Glutamatergic neuron (in vitro differentiated cells): ENCODE measurements at places on chromosomes 11 and 22. TPM values are rescaled to one million over a fixed set of nuclear protein-coding genes. Genes with fewer than 3 reads are reported as not detected.

ESRRA gene
- total RNA-seq = 69.9 TPM

NXPE1 gene
- not detected for total RNA-seq

DNA sequence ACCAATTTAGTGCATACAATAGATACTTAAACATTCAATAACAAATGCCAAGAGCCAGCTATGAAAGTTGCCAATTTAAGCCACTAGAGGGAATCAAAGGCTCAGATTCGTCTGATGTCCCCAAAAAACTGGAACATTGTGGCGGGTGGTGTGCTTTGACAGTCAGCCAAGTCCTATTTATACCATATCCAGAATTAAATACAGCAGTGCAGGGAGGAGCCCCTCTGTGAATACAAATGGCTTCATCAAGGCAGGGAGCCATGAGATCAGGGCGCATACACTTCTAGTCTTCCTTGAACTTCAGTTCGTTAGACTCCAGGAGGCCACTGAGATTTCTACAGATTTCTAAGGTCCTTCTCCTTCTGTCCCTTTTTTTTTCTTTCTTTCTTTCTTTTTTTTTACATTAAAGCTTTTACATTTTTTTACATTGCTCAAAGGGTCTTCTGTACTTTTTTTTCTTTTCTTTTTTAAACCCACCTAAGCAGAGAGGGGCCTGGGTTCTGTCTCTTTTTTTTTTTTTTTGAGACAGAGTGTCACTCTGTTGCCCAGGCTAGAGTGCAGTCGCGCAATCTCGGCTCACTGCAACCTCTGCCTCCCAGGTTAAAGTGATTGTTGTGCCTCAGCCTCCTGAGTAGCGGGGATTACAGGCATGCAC is 41.5 kb upstream of the HSPA8 start:
- no peak for DNase-seq

GRCh38 chr11:120441592-120441991 is 70.0 kb upstream of the GRIK4 start:
- DNase-seq = no peak

- no peak for DNase-seq
Measured at GRCh38 chr11:36532941-36533601, 23.0 kb upstream of the TRAF6 start.

DNA sequence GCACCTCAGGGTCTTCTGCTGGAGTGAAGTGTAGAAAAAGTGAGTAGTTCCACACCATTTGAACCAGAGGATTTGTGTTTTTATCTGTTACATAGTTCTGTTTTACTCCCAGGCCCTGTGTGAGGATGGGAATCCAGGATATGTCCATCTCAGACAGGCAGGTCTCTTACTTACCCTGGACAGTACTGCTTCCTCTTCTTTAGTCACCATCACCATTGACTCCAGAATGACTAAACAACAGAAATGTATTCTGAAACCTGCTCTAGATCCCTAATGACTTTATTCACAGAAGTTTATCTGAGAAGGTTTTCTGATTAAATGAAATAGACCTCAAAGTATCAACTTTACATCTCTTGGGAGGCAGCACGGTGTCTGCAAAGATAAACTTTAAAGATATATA is 33.6 kb downstream of the CYP2R1 start:
- DNase-seq = no peak
